Stimulated activated CD8-positive, alpha-beta memory T cell treated with anti-CD3 and anti-CD28 coated beads, Interleukin-12 subunit alpha, Interleukin-12 subunit beta, amount 100 ng/mL, for 4 hours (primary cell): ENCODE measurements at places on chromosomes 1 and 21.

DNA sequence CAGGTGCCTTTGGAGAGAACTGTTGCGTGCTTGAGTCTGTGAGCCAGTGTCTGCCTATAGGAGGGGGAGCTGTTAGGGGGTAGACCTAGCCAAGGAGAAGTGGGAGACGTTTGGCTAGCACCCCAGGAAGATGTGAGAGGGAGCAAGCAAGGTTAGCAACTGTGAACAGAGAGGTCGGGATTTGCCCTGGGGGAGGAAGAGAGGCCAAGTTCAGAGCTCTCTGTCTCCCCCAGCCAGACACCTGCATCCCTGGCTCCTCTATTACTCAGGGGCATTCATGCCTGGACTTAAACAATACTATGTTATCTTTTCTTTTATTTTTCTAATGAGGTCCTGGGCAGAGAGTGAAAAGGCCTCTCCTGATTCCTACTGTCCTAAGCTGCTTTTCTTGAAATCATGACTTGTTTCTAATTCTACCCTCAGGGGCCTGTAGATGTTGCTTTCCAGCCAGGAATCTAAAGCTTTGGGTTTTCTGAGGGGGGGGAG, 2.4 kb downstream of the BTG2 start:
- no peak for DNase-seq

- no peak for DNase-seq
These were observed 169.3 kb downstream of the GRIK3 start for GRCh38 chr1:36864823-36865601.

DNA sequence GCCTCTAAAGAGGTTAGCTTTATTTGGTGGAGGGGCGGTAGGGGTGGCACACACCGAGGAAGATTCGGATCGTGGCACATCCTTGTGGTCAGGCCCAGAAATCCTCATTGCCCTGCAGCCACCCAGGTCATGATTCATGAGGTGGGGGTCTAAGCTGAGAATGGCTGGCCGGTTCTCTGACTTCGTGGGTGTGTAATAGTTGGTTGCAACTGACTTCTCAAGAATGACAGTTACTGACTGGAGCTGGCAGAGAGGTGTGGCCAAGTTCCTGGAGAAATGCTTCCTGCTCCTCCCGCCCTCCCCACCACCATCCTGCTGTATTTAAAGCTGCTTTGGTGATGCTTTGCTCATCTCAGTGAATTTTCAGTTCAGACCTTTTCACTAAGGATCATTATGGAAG, 198.6 kb downstream of the KIF26B start:
- DNase-seq, result no peak

- no peak for DNase-seq
These were observed 12.5 kb downstream of the CELA2B start for GRCh38 chr1:15488371-15488770.

DNA sequence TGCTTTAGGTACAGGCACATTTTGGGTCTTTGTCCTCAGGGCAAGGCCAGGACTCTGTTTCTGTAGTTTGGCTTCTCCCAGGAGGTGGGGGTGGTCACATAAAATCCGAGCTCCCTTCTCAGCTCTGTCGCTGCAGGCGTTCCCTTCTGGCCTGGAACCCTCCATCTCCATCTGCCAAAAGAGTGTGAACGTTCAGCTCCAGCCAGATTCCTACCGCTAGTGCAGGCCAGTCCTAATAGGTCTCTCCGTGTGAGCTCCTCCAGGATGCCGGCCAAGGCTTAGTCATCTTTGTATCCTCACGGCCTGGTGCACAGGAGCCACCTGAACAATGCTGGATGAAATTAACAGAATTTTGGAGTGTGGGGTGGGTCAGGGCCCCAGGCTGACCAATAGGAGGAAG, 19.9 kb upstream of the KCNA10 start:
- no peak for DNase-seq

DNA sequence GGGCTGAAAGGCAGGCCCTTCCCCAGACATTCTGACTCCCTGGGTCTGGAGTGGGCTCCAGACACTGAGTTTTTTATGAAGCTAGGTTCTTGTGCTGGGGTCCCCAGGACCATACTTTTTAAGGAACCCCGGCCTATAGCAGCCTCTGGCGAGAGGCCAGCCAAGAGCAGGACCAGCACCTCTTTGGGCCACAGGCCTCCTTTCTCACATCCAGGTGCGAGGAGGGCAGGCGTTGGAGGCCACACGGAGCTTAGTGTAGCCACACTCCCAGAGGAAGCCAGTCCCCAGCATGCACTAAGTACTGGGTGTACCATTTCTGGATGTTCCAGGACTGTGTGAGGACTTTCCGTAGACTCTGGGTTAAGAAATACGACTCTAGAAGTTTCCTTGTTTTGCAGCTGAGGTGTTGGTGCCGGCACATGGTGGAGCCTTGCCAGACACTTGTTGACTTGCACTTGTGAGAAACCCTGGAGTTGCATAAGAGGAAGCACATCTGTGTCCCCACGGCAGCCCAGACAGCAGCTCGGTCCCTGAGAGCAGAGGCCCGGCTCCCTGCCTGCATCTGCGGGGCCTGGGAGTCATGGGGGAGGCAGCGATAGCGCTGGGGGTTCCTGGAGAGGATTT, 122.2 kb upstream of the VAMP3 start:
- no peak for DNase-seq

DNA sequence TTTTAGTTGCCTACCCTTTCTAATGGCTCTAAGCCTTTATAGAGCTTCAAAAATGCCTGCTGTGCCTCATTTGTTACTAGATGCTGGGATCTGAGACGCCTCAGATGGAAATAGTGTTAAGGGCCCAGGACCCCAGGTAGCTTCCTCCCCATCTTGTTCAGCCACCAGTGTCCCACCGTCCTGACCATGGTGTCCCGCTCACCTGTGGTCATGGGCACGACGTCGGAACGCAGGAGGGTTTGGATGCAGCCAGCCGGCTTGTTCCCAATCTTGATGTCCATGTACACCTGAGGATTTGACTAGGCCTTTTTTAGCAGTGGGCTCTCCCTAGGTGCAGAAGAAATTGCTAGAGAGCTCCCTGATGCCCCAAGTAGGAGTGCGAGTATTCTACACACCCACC, 31.1 kb downstream of the PABPC4 start:
- no peak for DNase-seq

DNA sequence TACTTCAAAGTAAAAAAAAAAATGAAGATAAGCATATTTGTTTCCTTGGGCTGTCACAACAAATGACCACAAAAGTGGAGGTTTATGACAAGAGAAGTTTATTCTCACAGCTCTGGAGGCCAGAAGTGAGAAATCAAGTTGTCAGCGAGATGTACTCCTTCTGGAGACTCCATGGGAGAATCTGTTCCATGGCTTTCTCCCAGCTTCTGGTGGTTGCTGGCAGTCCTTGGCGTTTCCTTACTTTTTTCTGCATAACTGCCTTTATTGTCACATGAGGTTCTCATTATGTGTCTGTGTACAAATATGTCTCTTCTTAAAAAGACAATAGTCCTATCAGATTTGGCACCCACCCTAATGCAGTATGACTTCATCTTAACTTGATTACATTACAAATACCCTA, 398.3 kb downstream of the KCNT2 start:
- no peak for DNase-seq
